Foreskin fibroblast (primary cell): ENCODE measurements at places on chromosomes 1 and 21.

GRCh38 chr1:176691251-176692228 is 228.6 kb downstream of the PAPPA2 start:
- DNase-seq, result peak; percentile 4

DNA sequence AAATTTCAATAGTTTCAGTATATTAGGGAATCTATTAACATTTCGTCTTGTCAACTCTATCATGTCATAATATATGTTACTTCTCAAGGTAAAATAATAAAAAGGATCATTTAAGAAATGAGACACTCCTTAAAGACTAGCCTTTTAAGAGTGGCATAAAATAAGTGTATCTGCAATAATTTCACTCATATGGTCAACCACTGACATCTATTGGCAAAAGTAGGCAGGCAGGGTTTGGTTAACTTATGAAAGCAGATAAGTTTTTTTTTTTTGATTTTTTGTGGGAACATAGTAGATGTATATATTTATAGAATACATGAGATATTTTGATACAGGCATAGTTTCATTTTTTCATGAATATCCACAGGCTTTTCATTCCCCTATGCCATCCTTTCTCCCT is 5.5 kb upstream of the RGS21 start:
- peak; percentile 69 for DNase-seq

DNA sequence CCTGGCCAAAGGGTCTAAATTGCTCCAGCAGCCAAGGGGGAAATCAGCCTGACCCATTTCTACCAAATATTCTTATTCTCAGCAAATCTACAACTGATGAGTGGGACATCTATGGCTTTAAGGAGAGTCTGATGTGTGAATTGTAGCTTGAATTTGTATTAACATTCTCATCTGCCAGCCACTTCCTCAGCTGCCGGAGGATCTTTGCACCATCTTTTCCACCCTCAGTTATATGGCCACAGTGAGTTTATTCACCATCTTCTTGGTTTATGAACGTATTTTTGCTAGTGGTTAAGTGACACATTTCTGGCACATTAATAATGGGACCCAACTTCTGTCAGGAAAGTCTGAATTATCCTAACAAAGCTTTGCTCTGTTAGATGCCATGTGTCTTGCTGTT is 69.6 kb downstream of the COLGALT2 start:
- no peak for DNase-seq

GRCh38 chr1:150352866-150353265 is 11.1 kb upstream of the RPRD2 start:
- DNase-seq, result no peak

DNA sequence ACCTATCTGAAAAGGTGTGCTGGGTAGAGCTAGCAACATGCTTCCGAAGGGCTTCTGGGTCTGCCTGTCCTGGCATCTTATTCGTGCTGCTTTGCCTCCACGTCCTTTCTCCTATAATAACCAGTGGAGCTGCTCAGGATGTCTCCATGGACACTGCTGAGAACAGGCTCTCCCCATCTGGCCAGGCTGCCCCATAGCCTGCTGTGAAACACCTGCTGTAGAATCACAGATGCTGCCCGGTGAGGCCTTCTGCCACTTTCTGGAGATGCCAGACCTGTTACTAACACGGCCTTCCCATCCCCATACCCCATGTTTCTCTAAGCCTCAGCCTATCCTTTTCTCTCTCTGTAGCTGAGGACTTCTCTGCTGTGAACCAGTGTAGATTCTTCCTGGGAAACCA is 120.5 kb downstream of the IER5 start:
- DNase-seq, result no peak

GRCh38 chr21:21466752-21467151 is 468.5 kb downstream of the NCAM2 start:
- DNase-seq, result no peak

DNA sequence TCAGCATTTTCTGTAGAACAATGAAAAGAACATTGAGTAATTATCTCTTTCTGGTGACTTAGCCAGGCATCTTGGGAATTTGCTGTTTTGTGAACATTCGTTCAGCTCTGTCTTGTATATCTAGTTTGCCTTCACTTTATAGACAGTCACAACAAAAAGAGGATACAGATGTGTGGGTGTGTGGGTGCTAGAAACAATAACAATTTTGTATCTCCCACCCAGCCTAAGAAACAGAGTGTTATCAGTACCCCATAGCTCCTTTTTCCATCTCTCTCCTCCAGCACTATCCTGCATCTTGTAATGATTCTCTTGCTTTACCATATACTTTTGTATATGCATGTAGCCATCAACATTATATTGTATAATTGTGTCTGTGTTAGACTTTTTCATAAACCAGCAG is 33.0 kb downstream of the AK4 start:
- no peak for DNase-seq

GRCh38 chr1:170692866-170693575 is 29.1 kb downstream of the PRRX1 start:
- DNase-seq, result peak; percentile 72

- no peak for DNase-seq
Measured at GRCh38 chr1:82215853-82216175, 415.1 kb downstream of the ADGRL2 start.

DNA sequence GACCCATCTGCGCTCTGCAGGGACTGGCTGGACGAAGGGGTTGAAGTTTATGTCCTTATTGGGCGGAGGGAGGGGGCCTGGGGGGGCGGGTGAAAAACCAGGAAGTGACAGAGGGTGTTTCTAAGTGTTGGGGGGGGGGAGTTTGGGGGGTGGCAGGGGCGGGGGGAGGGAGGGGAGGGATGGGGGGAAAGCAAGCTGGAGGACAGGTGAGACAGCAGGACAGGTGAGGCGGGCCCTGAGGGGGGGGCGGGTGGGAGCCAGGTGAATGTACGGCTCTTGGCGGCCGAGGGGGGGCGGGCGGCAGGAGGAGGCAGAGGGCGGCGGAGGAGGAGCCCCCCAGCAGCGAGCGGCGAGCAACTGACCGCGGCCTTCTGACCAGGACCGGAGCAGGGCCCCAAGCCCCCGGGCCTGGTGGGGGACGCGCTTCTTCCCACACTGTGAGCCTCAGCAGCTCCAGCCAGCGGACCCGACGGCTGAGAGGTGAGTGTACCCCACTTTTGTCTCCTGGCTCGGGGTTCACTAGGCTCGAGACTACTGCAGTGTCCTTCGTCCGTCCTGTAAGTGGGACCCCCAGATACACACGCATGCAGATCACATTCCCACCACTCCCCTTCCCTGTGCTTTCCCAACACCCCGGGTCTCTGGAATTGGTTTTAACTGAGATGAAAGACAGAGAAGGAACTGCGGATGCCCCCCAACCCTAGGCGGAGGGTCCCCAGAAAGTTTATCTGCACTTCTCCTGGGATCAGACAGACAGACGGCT is at the start of gene ZBTB7B:
Gene ZBTB7B (plus strand): TSS at position 339 of the 763 bp plus-strand sequence. CDS start 11,859 bp downstream, outside the sequence.
- peak; percentile 59 for DNase-seq

- no peak for DNase-seq
Measured at GRCh38 chr1:244919320-244920282, 55.3 kb upstream of the HNRNPU start.

GRCh38 chr1:247448107-247448791 is 9.7 kb downstream of the OR2B11 start:
- DNase-seq, result peak; percentile 83

DNA sequence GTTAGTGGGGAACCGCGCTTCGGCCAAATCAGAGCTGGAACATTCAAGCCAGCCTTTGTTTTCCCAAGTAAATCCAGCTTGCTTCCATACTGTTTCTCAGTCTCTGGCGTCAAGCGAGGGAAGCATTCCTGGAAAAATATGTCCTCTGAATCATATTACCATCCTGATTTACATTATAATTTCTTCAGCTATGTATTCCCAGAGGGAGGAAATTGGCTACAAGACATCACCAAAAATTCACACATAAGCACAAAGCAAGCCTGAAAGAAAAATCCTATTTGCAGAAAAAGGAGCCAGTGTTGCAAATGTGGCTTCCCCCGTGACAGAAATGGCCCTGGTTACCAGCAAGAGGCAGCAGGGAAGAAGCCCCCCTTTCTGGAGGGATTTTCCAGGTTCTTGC is 233.3 kb downstream of the KCNJ6 start:
- no peak for DNase-seq

DNA sequence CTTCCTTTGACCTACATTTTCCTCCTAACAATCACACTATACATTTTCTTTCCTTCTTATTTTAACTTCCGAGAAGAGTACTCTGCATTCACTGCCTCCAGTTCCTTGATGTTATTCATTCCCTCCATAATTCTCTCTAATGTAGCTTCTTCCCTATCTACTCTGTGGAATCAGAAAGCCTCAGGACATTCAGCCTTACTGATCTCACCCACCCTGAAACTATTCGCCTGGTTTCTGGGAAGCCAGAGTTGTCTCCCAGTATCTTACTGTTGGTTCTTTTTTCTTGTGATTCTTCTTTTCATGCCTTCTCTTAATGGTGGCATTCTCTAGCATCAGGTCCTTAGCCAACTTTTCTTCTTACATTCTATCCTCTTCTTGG is 45.5 kb downstream of the WDR64 start:
- no peak for DNase-seq

DNA sequence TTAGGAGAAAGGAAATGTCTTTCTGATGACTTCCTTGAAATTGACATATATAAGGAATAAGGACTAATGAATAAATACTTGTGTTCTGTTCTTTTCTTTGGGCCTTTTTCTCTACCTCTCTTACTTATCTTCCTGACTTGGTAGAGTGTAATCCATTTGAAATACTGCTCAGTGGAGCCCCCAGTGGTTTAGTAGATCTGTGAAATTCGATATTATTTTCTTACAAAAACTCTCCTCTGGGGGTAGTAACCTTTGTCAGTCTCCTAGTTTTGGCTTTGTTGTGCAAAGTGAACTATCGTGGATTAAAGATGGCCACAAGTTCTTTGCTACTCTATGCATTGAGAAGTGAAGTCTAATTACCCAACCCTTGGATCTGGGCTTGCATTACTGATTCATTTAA is 48.8 kb downstream of the DUSP10 start:
- no peak for DNase-seq

- peak; percentile 24 for DNase-seq
Measured at GRCh38 chr1:84164161-84164560, 20.1 kb downstream of the PRKACB start.

DNA sequence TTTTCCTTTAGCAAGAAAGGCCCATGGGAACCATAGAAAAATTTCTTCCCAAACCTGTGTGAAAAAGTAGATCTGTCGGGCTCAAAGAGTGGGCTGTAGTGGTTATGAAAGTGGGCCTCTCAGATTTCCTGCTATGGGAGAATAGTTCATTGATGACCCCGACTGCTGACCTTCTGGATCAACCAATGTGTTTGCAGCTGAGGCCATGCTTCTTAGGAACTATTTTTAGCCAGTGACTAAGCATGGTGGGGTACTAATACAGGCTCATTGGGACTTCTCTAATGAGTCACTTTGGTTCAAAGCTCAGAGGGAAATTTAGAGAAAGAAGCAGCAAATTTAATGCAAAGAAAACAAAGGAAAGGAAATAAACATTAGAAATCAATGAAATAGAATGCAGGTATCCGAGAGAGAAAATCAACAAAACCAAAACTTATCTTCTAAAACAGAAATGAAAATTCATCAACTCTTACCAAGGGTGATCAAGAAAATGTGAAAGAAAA is 12.6 kb upstream of the PSMA5 start:
- peak; percentile 96 for DNase-seq

DNA sequence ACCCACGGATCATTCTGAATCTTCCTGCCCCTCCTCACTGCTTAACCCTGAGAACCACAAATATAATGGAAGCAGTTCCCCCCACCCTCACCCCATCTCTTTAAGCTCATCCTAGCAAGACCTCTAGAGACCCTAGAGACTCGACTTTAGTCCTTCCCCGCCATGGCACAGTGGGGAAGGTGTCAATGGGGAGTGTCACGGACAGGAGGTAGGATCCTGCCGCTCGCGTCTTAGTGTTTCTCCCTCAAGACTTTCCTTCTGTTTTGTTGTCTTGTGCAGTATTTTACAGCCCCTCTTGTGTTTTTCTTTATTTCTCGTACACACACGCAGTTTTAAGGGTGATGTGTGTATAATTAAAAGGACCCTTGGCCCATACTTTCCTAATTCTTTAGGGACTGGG is 677 bp upstream of the PMF1 start:
- no peak for DNase-seq

DNA sequence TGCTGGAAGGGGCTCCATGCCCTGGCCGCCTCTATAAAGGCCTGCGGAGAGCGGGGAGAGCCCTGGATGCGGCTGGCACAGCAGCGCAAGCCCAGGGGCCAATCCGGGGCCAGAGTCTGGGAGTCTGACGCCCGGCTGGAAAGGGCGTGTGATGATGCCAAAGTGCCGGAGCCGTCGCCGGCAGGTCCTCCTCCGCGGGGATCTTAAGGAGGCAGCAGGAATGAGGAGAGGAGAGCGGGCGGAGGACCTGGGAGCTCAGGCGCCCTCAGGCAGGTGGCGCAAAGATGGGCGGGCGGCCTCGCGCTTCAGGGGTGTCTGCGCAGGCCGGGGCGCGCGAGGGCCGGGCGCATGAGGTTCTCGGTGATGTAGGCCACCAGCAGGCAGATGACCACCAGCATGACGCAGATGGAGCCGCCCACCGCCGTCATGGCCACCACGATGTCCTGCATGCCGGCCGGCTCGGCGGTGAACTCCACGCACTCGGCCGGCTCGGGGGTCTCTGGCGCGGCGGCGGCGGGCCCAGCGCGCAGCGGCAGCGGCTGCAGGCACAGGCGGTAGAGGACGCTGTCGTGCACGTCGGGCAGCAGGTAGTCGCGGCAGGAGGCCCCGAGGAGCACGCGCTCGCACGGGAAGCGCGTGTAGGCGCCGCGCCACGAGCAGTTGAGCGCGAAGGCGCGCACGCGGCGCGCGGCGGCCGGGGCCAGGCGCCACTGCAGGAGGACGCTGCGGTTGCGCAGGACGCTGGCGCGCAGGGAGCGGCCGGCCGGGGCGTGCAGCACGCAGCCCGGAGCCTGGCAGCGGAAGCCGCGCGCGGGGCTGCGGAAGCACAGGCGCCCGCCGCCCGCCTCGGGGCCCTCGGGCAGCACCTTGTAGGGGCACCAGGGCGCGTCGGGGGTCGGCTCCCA is 653 bp downstream of the FNDC10 start:
- DNase-seq, result no peak

- no peak for DNase-seq
Measured at GRCh38 chr1:109812691-109813393, 49.1 kb upstream of the EPS8L3 start.

DNA sequence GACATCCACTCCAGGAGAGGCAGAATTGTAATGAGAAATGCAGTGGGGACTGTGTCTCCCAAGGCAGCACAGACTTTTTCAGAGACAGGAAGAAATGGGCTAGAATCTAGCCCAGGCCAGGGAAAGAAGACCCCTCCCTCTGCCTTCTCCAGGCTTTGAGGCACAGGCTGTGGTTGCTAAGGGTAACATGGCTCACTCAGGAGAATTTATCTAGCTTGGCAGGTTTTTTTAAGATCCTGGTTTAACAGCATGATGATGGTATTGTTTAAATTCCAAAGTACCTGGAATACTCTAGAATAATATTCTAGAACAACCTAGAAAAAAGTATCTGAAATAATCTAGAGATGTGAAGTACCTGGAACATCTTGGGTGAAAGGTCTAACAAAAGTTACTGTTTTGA is 125.6 kb downstream of the URB2 start:
- no peak for DNase-seq
